Activated naive CD8-positive, alpha-beta T cell treated with anti-CD3 and anti-CD28 coated beads, Interleukin-2, amount 10 ng/mL, durations not matched to agents 7 days and 5 days (primary cell): ENCODE measurements at places on chromosomes 6 and 20. TPM values are rescaled to one million over a fixed set of nuclear protein-coding genes. Genes with fewer than 3 reads are reported as not detected.
A peak's percentile ranks its signal among the peaks of the same experiment; 100 is the strongest.

GRCh38 chr20:44696315-44696714 is 18.9 kb upstream of the CCN5 start:
- H3K4me1 ChIP-seq, result peaks cover 10% of the 10 kb centered on the region
- DNase-seq, result no peak
- H3K4me3 ChIP-seq, result no peak overlapping the region
- H3K27me3 ChIP-seq, result peaks cover 2% of the 10 kb centered on the region
- H3K36me3 ChIP-seq, result peaks cover 2% of the 10 kb centered on the region

The SLC17A1 gene
- total RNA-seq, result not detected

DNA sequence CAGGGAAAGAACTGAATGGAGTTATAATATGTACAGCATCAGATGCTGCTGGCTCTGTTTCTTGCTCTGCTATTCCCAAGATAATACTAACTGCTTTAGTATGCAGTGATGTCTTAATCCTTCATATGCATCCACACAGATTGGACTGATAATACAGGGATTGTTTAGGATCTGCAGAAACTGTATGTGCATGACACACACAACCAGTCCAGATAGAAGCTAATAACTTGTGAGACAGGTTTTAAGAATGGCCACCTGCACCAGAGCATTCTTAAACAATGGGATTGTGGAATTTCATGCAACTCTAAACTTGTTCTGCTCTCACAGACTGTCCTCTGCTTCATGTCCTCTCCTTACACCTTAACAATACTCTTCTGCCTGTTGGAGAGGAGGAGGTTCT is 90.9 kb downstream of the SPTLC3 start:
- H3K27ac ChIP-seq, result no peak overlapping the region
- H3K27me3 ChIP-seq, result peaks cover 6% of the 10 kb centered on the region
- H3K36me3 ChIP-seq, result no peaks in the 10 kb centered on the region
- no peak overlapping the region for H3K4me3 ChIP-seq
- no peak for DNase-seq

- no peak for DNase-seq
- H3K4me3 ChIP-seq, result peak overlapping the region; percentile 80
- H3K36me3 ChIP-seq, result peaks cover 7% of the 10 kb centered on the region
- H3K4me1 ChIP-seq, result peaks cover 72% of the 10 kb centered on the region
- peak overlapping the region; percentile 95 for H3K27ac ChIP-seq
These were observed 106.5 kb downstream of the BACH2 start for GRCh38 chr6:90190131-90190530.
